Camera-type eye (tissue), 1 donor: ENCODE measurements at places on chromosomes 2 and 18. TPM values are rescaled to one million over a fixed set of nuclear protein-coding genes. Genes with fewer than 3 reads are reported as not detected.

The AMER3 gene
- total RNA-seq = 11.8 TPM

The ANKRD30B gene
- total RNA-seq = not detected

The NETO1 gene
- 49.0 TPM for total RNA-seq

The LYPD1 gene
- 15.8 TPM for total RNA-seq

The PRKAG3 gene
- total RNA-seq = 1.5 TPM

The ABHD1 gene
- 0.49 TPM for total RNA-seq

The PTH2R gene
- total RNA-seq = 4.2 TPM

The REEP1 gene
- total RNA-seq = 34.9 TPM

The CPLX4 gene
- 46.1 TPM for total RNA-seq

The CNOT9 gene
- total RNA-seq = 50.5 TPM

The IL1B gene
- total RNA-seq = 1.6 TPM

The GAREM2 gene
- total RNA-seq = 5.5 TPM

The ASNSD1 gene
- 103 TPM for total RNA-seq

The MRO gene
- total RNA-seq = 1.3 TPM

The CDH20 gene
- 36.9 TPM for total RNA-seq

The SCN2A gene
- 24.2 TPM for total RNA-seq

The ZNF892 gene
- total RNA-seq = 27.9 TPM

The INPP5D gene
- total RNA-seq = 8.0 TPM

The TOGARAM2 gene
- total RNA-seq = 0.55 TPM

The EPB41L3 gene
- 103 TPM for total RNA-seq

The SEPTIN10 gene
- 83.8 TPM for total RNA-seq

The ALK gene
- total RNA-seq = 9.5 TPM

The KLHL14 gene
- 15.2 TPM for total RNA-seq

The MRPL30 gene
- 35.3 TPM for total RNA-seq

The RESP18 gene
- total RNA-seq = not detected

The SERPINB12 gene
- not detected for total RNA-seq

The CDH19 gene
- total RNA-seq = 9.6 TPM

The ACMSD gene
- not detected for total RNA-seq

The CAVIN2 gene
- 39.8 TPM for total RNA-seq

The ZNF396 gene
- total RNA-seq = 5.8 TPM

The RAB6C gene
- total RNA-seq = 0.44 TPM

The TEX44 gene
- not detected for total RNA-seq
